Dermis microvascular lymphatic vessel endothelial cell (primary cell): ENCODE measurements at places on chromosomes 3 and 15. TPM values are rescaled to one million over a fixed set of nuclear protein-coding genes. Genes with fewer than 3 reads are reported as not detected.
A peak's percentile ranks its signal among the peaks of the same experiment; 100 is the strongest.

The IMPG2 gene
- 0.26 and 0.76 TPM in 2 replicates for total RNA-seq

The GRM2 gene
- under 0.01 TPM in 2 replicates for total RNA-seq

The OCA2 gene
- total RNA-seq, result not detected in 2 replicates

- no peak for DNase-seq
Observed at GRCh38 chr3:165513715-165514701, 317.8 kb upstream of the SLITRK3 start.

DNA sequence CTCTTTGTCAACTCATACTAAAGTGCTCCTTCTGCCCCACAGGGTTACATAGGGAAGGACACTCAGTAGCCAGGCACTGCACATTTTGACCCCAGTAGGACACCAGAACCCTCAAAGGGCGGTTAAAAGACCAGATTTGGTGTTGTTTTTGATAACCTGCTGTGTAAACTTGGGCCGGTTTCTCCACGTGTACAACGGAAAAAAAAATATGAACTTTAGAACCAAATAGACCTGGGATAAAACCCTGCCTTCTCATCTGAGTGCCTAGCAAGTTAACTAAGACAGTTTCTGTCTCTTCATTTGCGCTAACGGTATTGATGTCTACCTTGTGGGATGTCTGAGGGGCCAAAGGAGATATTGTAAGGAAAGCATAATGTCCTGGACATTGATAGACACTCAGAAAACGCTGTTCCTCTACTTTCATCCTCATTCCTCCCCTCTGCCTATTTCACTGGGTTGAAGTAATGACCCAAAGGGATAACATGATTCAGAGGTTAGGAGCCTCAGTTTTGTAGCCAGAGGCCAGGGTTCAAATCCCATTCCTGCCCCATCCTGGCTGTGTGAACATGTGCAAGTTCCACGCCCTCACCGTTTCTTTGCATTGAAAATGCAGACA lies 155.9 kb upstream of the LPP start:
- no peak for DNase-seq

DNA sequence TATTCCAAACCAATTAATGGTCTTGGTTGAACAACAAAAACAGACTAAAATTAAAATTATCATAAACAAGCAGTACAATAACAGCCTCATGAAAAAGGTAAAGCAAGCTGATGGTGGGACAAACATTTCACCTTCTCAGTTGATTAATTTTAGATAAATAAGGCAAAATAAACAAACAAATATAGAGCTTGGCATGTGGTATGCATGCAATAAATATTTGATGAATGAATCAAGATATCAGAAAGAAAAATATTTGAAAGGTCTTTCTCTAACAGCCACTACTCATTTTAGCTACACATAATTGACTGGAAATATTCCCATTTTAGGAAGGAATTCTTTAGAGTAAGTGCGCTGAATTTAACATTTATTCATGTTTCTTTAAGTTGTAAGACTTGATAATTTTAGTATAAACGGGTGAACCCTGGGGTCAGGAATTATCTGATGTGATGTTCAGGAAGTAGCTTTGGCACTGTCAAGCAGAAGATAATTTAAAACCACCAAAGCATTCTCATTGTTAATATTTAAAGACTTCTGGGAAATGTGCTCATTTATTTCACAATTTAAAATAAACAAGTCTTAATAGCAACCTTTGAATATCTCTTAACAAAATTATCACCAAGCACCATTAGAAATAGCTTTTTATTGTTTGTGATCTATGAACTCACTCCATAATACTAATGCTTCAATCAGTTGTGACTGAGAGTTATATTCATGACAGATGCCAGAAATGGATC lies 372.3 kb upstream of the TGFBR2 start:
- no peak for DNase-seq

DNA sequence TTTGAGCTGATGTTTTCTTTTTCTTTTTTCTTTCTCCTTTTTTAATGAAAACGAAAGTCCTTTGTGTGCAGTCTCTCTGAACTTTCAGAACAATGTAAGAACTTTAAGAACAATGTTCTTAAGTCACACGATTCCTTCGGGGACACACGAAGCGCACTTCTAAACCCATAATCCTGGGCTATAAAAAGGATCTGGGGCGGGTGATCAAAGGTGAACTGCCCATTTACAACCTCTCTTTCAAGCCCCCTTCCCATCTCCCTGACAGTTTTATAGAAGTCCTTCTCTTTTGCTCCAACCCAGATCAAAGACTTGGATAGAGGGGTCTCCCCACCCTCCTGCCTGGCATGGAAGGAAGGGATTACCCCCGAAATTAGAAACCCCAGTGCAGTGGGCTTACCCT lies 126.8 kb downstream of the BDH1 start:
- no peak for DNase-seq

DNA sequence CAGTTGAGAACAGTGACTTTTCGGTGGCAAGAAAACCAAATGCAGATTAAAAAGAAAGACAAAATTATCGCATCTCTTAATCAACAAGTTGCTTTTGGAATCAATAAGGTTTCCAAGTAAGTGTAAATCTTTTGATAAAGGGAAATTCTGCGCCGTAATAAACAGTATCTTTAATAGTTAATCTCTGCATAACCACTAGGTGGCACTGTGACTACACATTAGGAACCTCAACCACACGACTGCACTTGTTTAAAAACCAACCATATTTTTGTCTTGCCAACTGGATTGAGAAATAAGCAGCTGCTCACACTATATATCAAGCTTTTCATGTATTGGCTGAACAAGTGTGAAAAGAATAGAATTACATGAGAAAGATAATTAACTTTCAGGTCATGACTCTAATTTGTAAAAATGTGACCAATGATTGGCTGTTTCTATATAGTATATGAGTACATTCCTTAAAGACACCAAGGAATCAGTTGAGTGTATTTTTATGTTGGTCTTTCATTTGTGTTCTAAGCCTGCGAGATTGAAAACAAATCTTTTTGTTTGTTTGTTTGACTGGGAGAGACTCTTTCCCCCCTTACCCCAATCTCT lies 72.7 kb downstream of the DZIP3 start:
- DNase-seq, result peak; percentile 73

- DNase-seq, result no peak
Observed at GRCh38 chr3:170697908-170698307, 112.0 kb upstream of the SLC7A14 start.

- DNase-seq, result no peak
Observed at GRCh38 chr3:189771842-189772450, 140.8 kb downstream of the TP63 start.
